Stimulated activated CD8-positive, alpha-beta memory T cell treated with anti-CD3 and anti-CD28 coated beads, Interleukin-4, amount 100 ng/mL, for 24 hours (primary cell): ENCODE measurements at places on chromosomes 3 and 15.
A peak's percentile ranks its signal among the peaks of the same experiment; 100 is the strongest.

- DNase-seq, result no peak
Observed at GRCh38 chr3:158713094-158713499, 19.2 kb downstream of the RARRES1 start.

DNA sequence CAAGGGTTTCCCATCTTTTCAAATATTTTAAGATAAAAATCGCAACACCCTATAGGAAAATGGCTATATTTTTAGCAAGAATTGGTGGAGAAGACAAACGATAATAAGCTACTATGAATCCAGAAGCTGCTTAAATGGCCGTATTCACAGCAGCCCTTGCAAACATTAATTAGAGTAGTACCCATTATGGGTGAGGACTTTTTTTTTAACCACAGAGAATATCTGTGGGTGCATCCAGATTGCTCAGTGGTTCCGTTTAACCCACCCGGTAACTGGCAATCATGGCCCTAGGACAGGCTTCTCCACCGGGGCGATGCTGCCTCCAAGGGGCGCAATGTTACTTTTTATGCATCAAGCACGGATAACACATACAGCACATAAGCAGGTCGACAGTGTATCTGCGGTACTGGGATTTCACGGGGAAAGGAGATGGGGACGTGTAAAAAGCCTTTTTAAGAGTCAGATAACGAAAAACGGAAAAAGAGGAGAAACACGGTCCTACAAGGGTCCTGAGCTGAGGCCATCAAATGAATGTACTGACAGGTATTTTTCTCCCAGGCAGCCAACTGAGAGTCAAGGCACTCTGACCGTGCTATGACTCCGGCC, 968 bp upstream of the TMEM266 start:
- DNase-seq, result no peak

DNA sequence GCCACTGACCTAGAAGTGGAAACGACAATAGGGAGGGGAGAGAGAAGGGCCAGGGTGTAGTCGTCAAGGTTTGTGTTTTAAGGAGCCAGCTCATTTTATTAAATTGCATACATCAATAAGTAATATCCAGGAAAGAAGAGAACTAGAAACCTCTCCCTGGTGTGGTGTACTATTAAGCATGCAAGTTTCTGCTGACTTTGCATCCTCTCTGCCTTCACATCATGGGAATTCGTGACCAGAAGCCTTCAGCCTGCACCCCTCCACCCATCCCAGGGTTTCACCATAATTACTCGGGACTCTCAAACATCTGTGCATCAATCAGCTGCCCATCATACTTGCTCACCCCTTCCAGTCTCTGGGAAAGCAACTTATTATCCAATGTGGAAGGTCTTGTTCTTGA, 70.9 kb upstream of the UBE3A start:
- DNase-seq, result no peak

- DNase-seq, result no peak
Observed at GRCh38 chr15:48564690-48565089, 80.8 kb downstream of the FBN1 start.

- no peak for DNase-seq
Observed at GRCh38 chr3:963755-964154, 129.1 kb upstream of the CNTN6 start.

GRCh38 chr3:176951586-176952292, 245.5 kb downstream of the TBL1XR1 start:
- no peak for DNase-seq

GRCh38 chr3:41602121-41602520, 359.8 kb downstream of the ULK4 start:
- no peak for DNase-seq

DNA sequence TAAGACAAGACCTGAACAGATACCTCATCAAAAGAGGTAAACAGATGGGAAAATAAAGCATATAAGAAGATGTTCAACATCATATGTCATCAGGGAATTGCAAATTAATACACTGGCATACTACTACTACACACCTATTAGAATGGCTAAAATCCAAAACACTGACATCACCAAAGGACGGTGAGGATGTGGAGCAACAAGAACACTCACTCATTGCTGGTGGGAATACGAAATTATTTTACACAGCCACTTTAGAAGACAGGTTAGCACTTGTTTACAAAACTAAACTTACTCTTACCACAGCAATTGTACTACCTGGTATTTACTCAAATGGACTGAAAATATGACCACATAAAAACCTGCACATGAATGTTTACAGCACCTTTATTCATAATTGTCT, 119.6 kb downstream of the GSK3B start:
- DNase-seq, result no peak

GRCh38 chr3:101144105-101144504, 150.9 kb upstream of the ABI3BP start:
- no peak for DNase-seq

DNA sequence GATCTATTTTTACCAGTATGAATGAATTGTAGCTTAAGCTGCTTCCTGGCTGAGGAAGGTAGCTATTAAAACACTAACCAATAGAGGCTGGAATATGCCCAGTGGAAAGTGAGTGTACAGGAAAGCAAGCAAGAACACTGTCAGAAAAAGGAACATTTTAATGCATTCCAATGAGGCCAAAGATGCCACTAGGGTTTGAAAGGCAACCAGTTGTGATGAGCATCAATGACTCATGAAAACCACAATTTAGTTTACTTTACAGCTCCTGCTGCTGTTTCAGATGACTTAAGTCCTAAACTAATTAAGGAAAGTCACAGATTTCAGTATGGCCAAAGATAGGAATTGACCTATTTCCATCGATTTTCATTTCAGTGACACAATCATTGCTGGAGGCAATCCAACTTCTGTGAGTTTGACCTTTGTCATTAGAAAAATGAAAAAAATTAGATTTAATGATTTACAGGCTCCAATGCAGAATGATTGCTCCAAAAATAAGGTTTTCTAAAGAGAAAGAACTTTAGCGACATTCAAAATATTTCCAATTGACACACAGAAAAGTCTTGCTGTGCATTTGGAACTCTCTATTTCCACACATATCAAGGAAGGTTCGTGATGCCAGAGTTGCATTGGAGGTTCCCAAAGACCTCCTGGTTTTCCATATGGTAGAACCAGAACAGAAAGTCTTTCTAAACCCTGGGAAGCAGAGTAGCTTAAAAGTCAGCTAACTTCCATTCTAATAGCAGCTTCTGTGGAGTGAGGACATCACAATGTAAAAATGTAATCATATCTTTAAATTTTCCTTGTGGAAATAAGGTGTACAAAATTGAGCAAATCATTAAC, 103.0 kb downstream of the SUCNR1 start:
- no peak for DNase-seq

DNA sequence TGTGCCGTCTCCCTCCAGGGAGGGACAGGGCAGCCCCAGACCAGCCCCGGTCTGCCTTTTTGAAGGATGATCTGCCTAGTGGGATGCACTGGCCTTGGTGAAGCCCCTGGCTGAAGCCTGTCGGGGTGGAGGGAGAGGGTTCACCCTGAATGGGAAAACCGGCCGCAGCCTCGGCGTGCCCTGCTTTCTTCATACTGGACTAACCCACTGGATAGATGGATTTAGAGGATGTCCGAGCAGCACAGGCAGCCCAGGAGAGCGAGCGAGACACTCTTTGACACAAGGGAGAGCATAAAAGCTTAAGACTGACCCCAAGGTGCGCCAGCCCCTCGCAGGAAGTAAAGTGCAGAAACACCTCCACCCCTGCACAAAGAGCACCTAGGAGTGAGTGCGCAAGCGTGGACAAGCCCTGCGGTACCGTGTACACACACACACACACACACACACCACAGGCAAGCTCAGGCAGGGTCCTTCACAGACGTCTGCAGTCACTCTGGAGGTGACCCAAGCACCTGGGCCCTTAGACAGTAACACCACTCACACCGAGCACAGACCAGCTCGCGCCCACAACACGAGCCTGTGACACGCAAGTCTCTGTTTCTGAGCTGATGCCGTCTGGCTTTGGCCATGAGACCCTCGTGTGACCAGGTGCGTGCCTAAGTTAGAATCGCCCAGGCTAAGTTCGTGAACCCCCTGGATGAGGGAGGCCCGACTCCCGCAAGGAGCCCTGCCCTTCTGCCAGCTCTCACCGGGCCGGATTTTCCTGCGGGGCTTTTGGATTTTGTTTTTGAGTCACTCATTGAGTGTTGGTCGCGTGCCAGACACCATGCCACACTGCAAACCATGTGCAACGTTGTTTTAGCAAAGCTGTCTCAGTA, 11.3 kb downstream of the SEMA4B start:
- DNase-seq, result no peak

DNA sequence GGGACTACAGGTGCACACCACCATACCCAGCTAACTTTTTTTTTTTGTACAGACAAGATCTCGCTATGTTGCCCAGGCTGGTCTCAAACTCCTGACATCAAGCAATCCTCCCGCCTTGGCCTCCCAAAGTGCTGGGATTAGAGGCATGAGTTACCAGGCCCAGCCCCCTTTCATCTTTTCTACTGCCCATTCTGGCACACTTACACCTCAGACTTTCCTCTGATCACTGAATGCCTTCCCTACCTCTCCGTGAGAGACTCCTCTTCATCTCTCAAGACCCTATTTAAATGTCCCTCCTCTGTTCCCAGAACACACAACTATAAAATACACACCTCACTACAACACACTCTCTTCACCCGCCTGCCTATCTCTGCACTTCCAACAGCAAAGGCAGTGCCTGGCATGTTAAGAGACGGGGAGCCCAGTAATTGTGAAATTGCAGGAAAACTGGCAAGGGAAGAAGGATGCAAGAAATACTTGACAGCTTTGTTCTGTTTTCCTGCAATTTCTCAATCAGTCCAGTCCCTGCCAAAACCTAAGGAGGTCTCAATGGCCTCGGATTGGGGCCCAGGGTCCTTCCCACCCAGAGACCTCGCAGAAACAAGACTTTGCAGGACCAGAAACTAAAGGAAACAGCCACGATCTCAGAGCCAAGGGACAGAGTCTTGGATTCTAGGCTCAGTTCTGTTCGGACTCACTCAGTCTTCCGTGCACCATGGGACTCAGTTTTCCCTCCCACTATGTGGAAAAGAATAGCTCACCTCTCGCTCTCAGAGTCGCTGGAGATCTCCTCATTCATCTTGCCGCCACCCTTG, 849 bp downstream of the RRP9 start:
- DNase-seq, result no peak

DNA sequence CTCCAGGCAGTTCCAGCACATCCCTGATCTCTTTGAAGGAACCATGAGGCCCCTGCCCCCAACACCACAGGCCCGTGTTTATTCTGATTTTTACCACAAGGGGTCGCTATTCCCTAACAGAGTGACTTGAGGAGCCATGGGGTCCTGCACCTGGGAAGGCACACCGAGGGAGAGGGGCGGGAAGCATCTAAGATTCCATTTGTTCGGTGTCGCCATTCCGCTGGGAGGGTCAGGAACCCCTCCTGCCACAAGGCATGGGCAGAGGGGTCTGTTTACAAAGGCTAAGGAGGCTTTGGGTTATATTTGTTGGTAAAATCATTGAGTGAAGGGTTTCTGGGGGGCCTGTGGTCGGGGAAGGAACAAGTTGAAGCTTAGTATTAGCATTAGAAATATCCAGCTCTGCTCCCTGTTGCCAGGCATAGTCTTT, 77.1 kb downstream of the WDR76 start:
- peak; percentile 29 for DNase-seq

- no peak for DNase-seq
Observed at GRCh38 chr15:33152502-33153109, 41.9 kb downstream of the FMN1 start.

DNA sequence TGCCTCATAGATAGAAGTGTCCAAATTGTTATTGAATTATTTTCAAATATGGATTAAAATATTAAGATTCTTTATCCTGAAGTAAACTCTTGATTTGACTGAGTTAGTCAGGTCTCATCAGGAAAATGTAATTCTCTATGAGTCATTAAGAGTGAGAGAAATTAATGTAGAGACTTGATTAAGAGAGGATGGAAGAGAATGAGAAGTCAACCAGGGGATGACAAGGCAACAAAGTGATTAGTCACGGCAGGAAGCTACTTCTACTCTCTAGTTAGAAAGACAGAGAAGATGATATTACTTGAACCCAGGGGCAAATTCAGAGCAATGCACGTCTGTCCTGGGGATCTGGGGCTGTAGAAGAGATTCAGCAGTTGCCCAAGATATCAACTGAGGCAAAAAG, 202.5 kb downstream of the LSAMP start:
- DNase-seq, result no peak

- no peak for DNase-seq
Observed at GRCh38 chr3:4730719-4731118, 237.6 kb downstream of the ITPR1 start.

DNA sequence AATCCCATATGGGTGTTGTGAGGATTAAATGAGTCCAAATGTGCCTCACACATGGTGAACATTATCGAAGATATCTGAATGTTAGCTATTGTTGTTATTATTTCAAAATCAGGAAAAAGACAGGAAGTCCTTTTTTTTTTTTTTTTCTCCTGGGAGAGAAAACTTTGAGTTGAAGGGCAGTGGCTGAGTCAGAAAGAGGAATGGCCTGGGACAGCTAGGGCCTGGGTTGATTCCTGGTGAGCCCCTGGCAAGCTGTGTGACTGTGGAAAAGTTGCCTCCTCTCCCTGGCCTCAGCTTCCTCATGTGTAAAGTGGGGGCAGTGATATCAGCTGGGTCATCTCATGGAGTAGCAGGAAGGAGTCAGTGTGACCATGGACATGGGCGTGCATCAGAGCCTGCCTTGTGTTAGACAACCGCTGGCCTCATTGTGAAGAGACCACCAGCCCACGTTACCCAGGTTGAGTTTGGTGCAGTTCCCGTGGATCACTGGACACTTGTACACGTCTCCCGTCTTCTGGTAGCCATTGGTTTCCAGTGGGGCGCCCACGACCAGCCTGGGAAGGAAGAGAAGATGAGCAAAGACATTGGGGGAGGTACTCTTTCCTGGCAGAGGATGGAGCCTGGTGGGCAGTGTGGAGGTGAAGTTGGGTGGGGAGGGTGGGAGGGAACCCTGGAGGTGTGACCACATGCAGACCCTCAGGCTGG, 63.1 kb downstream of the ITGA11 start:
- no peak for DNase-seq

DNA sequence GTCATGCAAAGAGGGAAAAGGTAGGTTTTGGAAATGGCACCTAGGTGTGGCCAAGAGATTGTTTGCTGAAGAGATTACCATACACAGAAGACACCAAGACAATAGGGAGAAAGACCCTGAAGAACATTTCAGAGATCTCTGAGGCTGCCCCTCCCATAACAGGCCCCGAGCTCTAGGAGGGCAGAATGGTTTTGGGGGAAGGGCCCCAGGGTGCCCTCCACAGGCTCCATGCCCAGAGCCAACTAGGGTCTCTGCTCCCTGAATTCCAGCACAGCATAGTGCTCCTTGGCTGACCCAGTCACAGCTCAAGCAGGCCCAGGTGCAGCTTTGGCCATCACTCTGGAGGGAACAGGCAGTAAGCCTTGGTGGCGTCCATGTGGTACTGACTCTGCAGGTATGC, 163.9 kb downstream of the RAB11A start:
- no peak for DNase-seq

DNA sequence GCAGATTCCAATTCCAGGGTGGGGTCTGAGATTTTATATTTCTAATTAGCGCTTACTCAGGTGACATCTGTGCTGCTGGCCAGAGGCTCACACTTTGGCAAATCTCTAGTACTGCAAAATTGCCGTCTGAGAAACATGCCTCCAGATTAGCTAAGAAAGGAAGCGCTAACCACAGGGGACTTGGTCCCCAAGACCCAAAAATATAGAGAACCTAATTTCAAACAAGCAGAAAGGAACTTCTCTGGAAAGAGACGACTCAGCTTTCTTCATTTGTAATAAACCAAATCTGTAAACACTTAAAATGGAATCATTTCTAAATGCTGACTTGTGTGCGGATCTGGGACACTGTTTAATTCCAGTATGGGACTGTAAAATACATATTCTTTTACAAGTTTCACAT, 55.7 kb downstream of the B3GNT5 start:
- no peak for DNase-seq
